ENCODE measurements at places on chromosomes 1 and 21.

DNA sequence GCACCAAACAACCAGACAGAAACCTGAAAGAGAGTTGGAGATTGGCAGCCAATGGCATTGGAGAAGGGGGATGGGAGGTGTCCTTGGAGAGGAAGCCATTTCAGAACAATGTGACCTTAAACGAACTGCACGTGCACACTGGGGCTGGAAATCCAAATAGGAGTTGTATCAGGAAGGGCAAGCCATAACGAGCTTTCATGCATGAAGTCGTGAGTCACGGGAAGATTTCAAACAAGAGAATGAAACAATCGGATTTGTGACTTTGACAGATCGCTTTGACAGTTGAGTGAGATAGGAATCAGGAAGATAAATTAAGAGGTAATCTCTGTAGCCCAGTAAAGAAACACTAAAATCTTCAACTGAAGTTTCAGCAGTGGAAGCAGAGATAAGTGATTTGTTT lies 445.8 kb upstream of the ZP4 start:
- no peak for DNase-seq

GRCh38 chr1:177849130-177849529 lies 120.7 kb downstream of the SEC16B start:
- no peak for DNase-seq

DNA sequence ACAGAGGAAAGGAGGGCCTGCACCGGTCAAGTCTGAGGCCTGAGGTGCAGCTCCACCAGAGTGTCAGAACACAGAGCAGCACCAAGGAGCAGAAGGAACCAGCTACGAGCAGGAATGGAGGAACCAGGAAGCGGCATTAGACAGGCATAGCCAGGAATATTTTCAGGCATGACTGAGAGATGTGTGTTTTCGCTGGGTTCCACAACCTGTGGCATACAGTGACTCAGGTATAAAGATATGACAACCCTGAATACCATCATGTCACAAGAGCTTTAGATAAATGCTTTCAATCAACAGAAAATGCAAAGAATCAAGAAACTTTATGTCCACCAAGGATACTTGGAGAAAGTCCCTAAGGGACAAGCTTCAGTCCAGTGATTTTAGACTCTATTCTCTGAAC lies 189.3 kb upstream of the NRIP1 start:
- DNase-seq, result no peak

DNA sequence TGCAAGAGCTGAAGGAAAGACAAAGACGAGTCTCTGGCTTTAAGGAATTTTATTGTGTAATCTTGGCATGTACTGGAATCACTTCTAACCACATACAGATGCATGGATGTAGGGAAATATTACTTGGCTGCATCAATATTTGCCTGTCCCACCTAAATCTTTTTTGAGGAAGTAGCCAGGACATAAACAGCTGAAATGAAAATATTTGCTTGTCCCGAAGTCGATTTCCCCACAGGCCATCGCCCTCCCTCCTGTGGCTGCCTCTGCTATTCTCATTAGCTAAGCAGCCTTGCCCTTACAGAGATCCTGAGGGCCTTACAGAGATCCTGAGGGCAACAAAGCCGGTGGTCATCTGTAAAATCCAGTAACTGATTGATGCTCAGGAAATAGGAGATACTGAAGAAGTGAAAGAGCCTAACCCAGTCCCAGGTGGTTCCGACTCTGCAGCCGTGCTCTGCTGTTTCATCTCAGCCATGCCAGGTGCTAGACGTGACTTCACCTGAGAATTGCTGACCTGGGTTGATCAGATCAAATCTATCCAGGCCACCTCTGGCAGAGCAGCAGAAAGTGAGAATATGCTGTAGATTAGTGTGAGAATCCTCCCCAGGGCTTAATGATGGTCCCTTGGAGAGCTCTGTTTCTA lies 25.5 kb downstream of the MAN1C1 start:
- DNase-seq, result no peak

GRCh38 chr1:31592132-31592531 lies 15.8 kb downstream of the TINAGL1 start:
- no peak for DNase-seq

DNA sequence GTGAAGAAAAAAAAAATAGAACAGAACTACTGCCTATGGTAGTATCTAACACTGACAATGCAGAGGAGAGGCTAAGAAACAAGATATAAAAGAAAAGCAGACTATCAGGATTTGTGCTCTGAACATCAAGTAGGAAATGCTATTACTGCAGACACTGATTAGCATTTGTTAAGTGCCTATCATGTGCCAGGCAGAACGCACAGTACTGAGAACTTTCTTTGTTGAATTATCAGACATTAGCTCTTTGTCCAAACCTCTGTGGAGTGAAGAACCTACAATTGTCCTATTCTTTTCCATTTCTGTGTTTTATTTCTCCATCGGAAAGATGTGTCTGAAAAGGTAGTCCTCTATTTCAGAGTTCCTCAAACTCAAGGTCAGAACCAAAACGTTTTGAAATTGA lies 30.5 kb upstream of the DISP1 start:
- no peak for DNase-seq

DNA sequence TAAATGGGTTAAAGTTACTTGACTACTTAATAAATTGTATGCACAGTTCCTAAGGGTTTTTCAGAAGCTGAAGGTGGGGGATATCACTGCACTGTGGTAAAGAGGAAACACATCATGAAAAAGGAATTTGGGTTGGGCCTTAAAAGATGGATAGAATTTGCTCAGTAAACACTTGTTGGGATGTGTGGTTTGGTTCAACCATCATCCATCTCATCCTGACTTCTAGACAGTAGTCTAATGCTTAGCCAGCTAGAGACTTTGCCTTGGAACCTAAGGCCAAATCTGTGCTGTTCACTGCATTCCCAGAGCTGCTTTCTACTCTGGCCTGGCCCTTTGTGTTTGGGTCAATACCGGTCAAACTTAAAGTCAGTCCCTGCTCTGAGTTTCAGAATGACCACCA lies 30.6 kb downstream of the LY9 start:
- no peak for DNase-seq

DNA sequence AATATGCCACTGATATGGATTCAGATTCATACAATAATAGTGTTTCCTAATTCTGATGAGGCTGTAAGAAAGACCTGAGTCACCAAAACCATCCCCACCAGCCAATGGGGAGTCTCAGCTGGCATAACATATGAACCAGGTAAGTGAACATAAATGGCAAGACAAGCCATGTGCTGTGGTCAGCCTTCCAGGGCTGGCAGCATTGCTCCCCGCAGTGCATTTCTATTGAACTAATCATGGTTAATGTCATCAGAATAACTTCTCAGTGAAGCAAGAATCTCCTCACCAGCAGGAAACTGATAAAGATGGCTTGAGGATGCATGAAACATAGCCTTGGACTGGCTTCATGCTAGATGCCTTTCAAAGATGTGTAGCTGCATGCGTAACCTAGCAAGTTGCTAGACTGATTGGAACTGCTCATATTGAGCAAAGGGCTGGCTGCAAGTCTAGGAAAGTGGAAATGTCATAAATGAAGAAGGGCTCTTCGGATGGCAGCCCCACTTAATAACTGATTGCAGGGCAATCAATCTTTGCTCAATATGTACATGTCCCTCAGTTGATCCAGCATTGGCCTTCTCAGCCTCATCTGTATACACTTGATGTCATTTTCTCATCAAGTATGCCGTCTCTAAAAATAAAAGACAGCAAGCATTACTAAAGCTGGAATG lies 88.0 kb downstream of the NTNG1 start:
- DNase-seq, result no peak

DNA sequence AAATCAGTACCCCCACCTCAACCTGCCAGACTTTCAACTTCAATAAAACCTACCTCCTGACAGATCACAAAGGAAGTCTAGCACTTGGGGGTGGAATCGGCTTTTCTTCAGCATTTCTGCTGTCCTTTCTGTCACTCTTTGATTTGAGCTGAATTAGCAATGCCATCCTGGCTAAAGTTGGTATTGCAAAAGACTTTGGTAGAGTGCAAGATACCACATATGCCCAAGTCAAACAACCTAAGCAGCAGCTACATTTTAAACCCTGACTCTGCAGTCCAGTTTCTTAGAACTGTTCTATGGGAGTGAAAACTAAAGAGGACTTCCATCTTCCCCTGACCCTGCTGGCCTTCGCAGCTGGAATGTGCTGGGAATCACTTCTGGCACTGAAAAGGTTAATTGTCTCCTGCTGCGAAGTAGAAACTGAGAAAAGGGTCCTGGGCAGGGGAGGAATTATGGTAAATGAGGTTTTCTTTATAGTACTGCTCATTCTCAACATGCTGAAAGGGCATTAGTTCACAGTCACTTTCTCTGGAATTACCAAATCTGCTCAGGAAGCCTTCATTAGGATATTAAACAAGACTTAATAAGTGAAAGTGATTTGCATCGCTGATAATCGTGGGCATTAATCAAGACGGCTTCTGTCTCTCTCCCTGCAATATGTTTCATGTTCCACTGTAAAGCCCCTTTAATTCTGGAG lies 126.2 kb upstream of the SMYD2 start:
- DNase-seq, result no peak

- no peak for DNase-seq
Observed at GRCh38 chr1:203768256-203768655, 3.3 kb downstream of the LAX1 start.

Data from endothelial cell (in vitro differentiated cells).